MV-4-11 (cell line): ENCODE measurements at places on chromosomes 6 and 20.

DNA sequence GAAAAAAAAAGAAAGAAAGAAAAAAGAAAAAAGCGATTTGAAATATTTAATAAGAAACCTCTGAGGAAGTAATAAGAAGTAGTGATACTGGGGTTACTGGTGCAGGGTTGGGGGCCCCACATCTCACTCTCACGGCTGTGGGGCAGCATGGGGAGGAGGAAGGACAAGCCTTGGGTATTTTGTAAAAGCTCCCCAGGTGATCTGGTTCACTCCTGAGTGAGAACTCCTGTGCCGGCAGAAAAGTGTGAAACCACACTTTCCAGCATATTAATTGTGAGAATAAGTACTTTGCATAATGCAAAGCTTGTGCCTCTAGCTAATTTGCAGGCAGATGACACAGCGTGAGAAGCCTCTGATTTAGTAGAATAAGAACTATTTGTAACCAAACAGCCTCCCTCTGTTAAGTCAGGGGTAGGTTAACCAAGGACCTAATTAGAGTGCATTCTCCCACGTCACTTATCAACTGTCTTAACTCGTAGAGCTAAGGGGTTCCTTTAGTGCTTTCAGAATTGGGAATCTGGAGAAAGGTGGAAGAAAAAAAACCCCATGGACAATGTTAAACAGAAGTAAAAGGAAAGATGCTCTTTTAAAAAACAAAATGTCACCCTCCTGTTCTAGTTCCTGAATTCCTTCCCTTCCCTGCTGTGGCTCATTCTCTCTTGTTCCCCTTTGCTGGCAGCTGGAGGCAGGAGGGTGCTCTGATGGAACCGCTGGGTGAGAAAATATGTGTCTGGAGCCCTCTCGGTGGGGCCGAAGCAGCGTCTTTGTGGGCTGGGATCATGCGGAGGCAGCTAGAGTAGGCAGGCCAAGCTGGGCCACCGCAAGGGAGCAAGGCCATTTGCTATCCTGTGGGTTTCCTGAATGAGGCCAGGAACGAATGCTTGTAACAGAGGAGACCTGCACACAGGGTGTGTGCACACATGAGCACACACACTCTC, 108.7 kb downstream of the FYN start:
- peak; percentile 30 for DNase-seq

GRCh38 chr6:162198076-162198475, 529.5 kb downstream of the PRKN start:
- DNase-seq, result no peak

DNA sequence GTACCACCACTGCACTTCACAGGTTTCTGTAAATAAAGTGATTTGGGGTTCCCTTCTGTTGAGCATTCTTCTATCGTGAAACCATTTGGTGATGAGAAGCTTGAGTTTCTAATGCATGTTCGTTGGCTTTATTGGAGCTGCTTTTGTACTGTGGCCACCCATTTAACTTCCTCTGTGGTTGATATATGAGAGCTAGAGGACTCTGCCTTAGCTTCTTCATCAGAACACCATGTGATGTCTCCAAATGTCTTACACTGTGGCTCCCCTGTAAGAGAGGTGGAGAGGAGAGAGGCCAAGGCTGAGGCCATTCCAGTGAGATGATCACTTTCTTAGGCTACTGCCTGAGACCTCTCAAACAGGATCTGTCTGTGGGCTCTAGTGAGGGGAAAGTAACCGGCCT, 114.5 kb downstream of the SLC16A10 start:
- DNase-seq, result peak; percentile 28

GRCh38 chr20:9276966-9277468, 208.1 kb downstream of the PLCB4 start:
- no peak for DNase-seq

DNA sequence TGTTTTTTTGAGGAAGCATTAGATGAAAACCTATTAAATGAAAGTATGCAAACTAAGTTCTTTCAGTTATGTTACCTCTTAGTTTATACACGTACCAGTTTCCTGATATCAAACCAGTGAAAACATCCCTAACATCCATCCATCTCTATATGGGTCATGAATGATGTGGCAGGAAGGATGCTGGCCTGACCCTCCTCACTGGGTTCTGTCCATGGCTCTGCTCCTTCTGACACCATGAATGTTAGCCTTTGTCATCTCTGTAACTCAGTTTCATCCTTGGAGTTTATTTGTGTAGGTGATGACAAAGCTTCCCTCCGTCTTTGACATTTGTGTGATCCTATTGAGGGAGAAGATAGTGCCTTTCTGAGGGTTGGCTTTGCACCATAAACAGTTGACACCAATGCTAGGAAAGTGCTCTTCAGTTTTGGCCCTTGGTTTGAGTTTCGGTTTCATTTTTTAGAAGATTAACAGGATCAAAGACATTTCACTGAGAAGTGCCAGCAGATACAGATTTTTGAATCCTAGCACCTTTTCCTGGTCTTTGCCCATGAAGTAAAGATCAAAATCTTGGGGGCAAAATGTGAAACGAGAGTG, 72.0 kb upstream of the SCGN start:
- DNase-seq, result no peak

- DNase-seq, result no peak
Measured at GRCh38 chr20:35307666-35308653, 15.7 kb upstream of the FAM83C start.

DNA sequence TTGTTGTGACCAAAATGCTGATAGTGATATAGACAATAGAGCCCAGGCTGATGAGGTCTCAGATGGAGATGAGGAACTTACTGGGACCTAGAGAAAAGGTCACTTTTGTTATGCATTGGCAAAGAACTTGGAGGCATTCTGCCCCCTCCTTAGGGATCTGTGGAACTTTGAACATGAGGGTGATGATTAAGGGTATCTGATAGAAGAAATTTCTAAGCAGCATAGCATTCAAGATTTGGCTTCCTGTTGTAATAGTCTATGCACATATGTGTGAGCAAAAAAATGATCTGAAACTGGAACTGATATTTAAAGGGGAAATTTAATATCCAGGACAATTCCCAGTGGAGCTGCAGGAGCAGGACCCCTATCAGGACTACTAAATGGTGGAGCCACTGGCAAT, 17.1 kb downstream of the HLA-A start:
- DNase-seq, result no peak

GRCh38 chr6:92124200-92124651, 1295.1 kb downstream of the EPHA7 start:
- DNase-seq, result peak; percentile 1

- DNase-seq, result no peak
Measured at GRCh38 chr6:6052216-6052615, 45.5 kb upstream of the NRN1 start.
